ENCODE measurements at places on chromosomes 5 and 9.

DNA sequence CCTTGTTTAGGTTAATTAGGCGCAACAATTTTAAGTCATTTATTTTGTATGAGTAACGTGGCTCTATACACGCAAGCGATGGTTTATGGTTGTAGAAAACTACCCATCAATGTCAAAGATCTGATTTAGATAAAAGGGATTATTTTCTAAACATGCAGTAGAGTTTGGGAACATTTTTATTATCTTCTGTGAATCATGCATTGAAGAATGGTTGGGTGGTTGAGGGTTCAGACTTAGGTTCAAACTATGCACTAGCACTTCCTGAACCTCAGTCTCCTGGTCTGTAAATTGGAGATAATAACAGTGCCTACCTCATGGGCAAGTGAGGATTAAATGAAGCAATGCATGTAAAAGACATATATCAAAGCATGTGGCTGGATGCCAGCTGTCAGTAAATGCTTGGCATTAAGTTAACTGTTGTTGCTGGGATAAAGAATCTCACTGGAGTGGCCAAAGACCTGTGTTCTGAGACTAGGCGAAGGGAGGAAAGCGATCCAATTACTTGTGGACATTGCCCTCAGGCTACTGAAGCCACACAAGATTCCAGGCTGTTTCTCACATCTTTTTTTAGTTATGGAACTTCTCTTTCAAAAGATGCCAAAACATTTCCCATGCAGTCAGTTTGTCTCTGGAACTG lies 1.1 kb upstream of the OTULINL start:
- DNase-seq, result no peak

GRCh38 chr9:101027236-101027635 lies 1.3 kb upstream of the PLPPR1 start:
- DNase-seq, result no peak

- no peak for DNase-seq
These were observed 236.0 kb upstream of the ZNF462 start for GRCh38 chr9:106626936-106627335.

DNA sequence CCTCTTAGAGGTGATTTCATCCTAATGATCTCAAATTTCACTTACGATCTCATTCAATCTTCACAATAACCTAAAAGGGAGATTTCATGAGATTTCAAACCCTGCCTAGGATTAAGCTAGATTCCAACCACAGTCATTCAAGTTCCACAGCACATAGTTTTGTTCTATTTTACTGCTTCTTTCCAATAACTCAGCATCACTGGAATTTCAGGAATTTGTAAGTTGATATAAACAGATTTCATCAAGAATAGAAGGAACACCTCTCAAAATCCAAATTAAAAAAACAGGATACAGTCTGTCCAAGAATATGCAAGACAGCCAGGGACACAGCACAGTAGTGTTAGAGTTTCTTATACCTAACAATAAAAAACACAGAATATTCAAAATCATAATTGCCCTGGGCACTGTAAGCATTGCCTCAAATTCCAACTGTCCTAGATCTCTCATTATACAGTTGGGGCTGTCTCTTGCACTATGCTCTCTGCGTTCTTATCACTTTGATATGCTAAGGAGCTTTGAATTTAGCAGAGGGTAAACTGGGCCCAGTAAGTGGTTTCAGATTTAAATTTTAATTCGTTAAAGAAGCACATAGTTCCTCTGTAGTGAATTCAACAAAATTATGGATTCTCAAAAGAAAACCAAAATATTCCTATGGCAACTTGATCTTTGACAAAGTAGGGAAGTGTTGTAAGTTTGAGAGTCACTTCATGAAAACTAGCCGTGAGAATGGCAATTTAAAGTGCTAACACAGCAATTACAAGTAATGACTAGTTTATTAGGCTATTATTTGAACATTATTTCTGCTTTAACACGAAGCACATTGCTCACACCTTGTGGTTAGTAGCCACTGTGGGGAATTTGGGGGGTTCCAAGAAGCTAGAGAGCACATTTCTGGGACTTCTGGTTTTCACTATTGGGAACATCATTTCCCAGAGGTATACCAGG lies 478.6 kb upstream of the C9orf72 start:
- DNase-seq, result no peak
